Brain (organoid and tissue), 16 donors: ENCODE measurements at places on chromosomes 3 and 15.

DNA sequence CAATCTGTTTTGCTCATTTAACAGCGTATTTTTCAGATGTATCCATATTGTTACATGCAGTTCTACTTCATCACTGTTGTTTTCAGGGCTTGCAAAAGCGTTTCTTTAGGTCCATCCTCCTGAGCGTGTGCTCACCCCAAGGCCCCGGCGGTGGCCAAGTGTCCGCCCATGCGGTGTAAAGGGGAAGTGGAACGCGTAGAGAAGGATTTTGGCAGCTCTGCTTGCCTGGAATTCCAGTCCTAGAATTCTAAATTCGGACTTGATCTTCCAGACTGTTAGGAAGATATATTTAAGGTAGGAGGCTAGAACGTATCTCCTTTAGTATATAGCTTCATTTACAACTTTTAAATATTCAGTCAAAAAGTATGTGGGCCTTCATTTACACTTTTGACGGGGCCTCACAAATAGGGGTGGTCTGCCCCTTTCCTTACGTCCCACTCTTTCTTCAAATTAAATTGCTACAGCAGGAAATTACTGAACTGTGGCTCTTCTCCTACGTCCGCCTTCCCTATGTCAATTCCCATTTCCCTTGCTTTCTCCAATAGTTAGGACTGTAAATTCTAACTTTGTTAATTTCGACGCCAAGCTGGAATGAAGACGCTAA lies 609 bp upstream of the TBC1D23 start:
- DNase-seq = peak; percentile 28

DNA sequence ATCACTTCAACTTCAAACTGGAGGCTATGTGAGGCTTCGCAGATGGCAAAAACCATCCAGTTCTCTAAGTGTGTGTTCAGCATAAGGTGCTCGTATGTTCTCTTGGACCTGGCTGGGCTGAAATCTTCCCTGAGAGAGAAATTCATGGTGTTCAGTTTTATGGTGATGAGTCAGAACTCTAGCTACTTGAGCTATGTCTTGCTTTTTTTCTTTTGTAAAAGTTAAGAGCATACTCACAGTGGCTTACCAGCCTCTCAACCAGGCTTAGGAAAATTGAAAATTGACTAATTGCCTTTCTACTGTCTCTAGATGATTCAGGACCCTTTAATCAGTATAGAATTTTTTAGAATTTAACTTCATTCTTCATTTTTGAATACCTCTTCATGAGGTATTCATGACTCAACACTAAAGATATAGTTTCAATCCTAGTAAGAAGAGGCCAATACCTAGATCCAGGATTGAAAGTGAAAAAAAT lies 617.5 kb downstream of the TBL1XR1 start:
- no peak for DNase-seq

DNA sequence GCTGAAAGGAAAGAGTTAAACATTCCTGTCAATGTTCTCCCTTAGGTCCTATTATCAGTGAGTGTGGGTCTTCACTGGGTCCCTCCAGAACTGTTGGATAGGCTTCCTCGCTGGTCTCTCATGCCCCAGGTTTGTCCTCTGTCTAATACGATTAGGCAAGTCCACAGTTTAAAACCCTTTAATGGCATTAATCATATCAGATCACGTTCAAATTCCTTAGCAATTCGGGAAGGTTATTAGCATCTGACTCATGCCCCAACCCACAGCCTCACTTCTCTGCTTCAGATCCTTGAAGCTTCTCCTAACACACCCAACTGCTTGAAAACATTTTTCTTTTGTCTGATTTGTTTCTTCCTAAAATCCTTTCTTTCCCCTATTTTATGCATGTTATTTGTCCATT lies 224.3 kb upstream of the ATP10A start:
- no peak for DNase-seq

DNA sequence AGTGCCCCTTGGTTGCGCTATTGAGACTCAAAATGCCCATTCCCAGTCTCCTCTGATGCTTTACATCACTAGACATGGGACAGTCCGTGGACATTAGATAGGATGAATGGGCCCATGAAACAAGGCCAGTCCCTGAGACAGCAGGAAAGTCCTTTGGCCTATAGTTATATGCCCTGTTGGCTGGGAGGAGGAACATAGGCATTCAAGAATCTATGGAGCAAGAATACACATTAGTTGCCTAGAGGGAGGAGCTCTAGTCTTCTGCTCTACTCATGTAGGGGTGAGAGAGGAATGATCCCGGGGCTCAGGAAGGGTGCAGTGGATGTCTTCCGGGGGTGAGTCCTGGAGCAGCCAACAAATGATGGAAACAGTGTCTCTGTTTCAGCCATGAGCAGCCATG lies 58.0 kb upstream of the LRTM1 start:
- no peak for DNase-seq
